Posterior vena cava (tissue), 2 donors: ENCODE measurements at places on chromosomes 4 and X. TPM values are rescaled to one million over a fixed set of nuclear protein-coding genes. Genes with fewer than 3 reads are reported as not detected.

DNA sequence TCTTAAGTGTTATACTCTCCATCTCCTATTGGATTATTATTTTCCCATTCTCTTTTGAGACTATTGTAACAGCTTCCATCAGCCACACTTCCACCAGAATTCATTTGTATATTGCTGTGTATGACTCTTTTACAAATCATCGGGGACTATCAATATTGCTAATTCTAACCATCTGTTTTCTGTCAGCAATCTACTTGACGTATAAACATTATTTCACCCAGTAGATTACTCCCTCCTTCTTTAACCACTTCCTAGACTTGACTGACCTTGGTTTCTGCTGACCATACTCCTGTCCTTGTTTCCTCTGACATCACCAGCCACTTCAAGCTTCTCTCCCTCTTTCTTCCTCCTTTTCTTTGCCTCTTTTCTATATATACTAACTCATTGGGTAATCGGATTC, 402.9 kb downstream of the PCDH18 start:
- no peak for DNase-seq

DNA sequence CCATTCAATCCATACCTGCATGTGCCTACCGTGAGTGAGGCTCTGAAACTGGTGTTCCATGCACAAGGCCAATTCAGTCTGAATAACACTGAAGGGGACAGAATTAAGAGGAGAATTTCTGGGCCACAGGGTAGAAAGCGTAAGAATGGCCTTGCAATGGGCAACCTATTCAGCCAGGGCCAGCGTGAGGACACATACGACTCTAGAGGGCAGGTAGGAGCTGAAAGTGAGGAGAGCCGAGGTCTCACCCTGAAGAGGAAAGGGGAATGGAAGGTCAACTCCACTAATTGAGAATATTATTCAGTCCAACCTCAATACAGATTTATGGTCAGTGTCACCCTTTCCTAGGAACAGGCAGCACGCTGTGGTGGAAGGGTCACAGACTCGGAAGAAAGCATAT, 202.2 kb downstream of the TRIML1 start:
- no peak for DNase-seq

GRCh38 chrX:49995107-49995731, 72.8 kb downstream of the CLCN5 start:
- DNase-seq = no peak

- no peak for DNase-seq
Observed at GRCh38 chrX:63869506-63869905, 84.5 kb upstream of the ARHGEF9 start.

- no peak for DNase-seq
Observed at GRCh38 chrX:124641737-124642491, 295.6 kb downstream of the SH2D1A start.

DNA sequence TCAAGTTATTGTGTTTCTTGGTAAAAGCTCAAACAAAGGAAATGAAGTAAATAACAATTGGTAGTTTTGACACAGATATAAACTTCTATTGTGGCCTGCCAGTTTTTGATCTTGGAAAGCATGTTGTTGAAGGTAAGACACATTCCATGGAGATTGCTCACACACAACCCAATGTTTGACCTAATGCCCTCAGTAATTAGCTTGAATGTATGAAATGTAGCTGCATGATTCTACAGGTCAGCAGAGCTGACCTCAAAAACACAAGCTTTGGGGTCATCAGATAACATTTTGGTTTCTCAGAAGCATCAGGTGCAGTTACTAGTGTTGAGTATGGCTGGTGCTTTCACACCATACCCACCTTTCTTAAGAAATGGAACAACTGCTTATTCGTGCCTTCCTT, 16.5 kb downstream of the GPR173 start:
- no peak for DNase-seq

Gene FAT4
- 22.8 TPM for total RNA-seq
